GM12864 (cell line): ENCODE measurements at places on chromosomes 6 and 20.

GRCh38 chr6:107618672-107619071 lies 128.8 kb downstream of the SOBP start:
- peak; percentile 88 for DNase-seq

- DNase-seq = no peak
Measured at GRCh38 chr20:63182425-63182824, 33.5 kb downstream of the YTHDF1 start.

GRCh38 chr6:166379800-166380199 lies 2.9 kb downstream of the MPC1 start:
- no peak for DNase-seq

GRCh38 chr6:124522335-124522734 lies 439.9 kb upstream of the RNF217 start:
- no peak for DNase-seq

DNA sequence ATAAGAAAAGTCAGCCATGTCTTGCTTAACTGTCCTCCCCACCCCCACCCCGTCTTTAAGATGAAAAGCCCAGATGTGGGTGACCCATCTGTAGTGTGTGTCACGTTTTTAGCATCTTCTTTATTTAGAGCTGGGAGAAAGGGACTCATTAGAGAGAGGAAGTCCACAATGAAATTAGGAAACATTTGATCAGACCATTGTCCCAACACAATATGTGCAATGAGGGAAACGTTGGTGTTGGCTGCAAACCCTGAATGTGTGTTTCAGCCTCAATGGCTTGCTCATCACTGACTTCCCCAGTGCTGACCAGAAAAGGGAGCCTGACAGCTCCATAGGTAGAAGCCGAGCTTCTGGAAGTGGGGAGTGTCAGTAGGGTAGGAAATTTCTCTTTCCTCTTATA lies 475.7 kb downstream of the CD83 start:
- DNase-seq = no peak
